COLO829 (cell line): ENCODE measurements at places on chromosomes 16 and 17.

DNA sequence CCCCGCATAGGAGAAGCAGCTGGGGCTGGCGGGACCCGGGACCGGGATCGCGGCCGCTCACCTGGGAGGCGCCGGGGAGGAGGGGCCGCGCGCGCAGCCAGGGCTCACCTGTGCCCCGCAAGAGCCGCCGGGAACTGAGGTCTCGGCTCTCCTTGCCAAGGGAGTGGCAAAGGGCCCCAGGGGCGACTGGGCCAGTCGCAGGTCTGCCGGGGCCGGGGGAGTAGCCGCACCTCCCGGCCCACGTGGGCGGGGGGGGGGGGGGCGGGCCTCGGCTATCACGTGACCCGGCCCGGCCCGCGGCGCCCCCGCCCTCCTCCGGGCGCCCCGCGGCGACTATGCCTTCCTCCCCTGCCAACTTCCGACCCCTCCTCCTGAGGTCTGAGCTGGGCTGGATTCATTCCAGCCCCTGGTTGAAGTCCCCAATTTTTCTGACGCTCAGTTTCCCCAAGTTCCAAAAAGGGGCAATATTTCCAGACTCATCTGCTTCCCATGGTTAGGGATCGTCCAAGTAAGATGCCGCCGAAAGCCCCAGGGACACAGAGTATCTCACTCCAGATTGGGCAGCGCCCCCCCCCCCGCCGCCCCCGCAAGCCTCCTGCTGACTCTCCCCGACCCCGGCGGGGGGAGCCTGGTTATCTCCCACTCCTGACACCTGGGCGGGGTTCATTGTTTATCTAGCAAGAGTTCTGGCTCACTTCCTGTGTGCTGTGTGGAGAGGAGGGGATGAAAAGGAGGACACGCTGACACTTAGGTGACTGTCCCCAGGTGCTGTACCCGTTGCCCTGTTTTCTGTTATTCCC is at the start of gene TMC6:
TMC6 (minus strand) TSS at position 205 of the 800 bp plus-strand sequence. CDS start 1,923 bp downstream, outside the sequence.
- no peak for DNase-seq

- no peak for DNase-seq
These were observed 64.9 kb upstream of the CORO6 start for GRCh38 chr17:29687596-29687995.

GRCh38 chr16:4641895-4642294 is 17.3 kb downstream of the MGRN1 start:
- no peak for DNase-seq

DNA sequence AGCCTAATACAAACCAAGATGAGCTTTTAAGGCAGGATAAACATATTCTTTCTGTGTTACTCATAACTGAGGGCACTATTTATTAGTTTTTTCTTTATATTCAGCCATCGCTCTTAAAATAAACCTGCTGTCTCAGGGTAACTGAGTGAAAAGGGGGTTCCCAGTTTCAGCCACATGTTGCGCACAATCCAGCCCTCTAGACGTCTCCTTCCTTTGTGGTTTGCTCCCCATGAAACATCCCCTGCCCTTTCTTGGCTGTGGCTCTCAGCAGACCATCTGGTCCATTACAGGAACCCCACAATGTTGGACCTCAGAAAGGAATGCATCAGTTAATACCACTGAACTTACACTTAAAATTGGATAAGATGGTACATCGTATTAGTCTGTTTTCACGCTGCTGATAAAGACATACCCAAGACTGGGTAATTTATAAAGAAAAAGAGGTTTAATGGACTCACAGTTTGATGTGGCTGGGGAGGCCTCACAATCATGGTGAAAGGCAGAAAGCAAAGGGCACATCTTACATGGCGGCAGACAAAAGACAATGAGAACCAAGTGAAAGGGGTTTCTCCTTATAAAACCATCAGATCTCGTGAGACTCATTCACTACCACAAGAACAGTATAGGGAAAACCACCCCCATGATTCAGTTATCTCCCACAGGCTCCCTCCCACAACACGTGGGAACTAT is 12.6 kb upstream of the IL21R start:
- DNase-seq = no peak

GRCh38 chr17:79137015-79137788 is 62.6 kb downstream of the ENGASE start:
- DNase-seq = no peak

DNA sequence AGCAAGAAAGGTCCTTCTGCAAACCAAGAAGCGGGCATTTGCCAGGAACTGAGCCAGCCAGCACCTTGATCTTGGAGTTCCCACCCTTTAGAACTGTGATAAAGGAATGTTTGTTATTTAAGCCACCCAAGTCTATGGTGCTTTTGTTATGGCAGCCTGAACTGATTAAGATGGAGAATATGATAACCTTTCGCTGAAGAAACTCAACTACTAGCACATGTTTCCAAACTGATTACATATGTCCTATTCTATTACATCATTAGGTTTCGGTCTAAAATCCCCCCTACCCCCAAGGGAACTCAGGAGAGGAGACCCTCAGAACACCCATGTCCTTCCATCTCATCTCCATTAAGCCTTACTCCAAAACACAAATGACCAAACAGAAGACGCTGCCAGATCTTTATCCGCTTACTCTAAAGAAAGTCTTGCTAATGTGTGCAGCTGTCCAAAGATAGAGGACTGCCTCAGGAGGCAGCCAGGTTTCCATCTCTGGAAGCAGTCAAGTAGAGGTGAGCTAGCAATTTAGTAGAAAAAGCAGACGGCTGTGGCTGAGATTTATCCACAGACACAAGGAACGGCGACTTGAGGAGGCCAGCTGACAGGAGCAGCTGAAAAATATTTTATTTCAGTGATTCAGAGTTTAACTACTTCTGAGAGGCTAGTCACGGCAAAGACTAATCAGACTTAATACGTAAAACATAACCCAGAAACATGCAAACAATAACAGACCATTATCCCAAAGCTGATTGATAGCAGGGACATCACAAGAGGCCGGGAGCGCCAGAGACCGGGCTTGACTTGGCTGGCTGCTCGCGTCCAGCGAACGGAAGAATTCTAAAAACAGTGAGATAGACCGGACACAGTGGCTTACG is 611.4 kb upstream of the CDH5 start:
- no peak for DNase-seq

DNA sequence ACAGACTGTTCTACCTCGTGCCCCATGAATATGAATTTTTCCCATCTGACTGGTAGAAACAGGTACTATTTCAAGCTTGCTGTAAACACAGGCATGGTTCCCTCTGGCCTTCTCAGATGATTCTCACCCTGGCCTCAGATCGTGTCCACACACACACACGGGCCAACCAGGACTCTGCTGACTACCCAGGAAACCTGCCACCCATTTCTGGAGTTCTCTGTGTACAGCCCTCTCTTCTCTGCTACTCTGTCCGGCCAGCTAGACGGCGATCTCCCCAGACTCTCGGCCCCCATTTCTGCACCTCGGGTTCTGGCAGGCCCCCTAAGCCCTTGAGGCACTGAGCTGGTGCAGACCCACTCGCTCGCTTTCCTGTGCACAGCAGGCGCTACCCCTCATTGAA is 31.2 kb downstream of the RPA1 start:
- no peak for DNase-seq
